Stimulated activated CD4-positive, alpha-beta T cell treated with anti-CD3 and anti-CD28 coated beads, Interleukin-4, amount 100 ng/mL, for 48 hours (primary cell): ENCODE measurements at places on chromosomes 2 and 18.

GRCh38 chr2:223740679-223741078 is 96.7 kb downstream of the AP1S3 start:
- no peak for DNase-seq

GRCh38 chr2:8324164-8324856 is 357.5 kb upstream of the ID2 start:
- no peak for DNase-seq

DNA sequence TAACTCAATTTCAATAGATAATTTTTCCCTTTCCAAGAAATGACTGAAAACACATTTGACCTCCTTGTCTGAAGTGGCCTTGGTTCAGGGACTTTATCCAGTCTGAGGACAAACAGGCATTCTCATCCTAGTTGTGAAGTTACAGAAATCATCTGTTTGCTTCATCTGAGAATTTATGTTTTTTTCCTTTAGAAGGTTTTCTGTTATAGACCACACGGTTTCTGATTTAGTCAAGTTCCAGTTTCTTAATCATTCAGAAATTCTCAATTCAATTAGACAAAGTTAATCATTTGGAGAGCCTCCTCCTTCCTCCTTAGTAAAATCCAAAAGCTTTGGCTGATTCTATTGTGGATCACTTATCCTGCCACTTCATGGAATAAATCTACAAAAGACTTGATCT is 60.9 kb downstream of the ICOS start:
- no peak for DNase-seq

DNA sequence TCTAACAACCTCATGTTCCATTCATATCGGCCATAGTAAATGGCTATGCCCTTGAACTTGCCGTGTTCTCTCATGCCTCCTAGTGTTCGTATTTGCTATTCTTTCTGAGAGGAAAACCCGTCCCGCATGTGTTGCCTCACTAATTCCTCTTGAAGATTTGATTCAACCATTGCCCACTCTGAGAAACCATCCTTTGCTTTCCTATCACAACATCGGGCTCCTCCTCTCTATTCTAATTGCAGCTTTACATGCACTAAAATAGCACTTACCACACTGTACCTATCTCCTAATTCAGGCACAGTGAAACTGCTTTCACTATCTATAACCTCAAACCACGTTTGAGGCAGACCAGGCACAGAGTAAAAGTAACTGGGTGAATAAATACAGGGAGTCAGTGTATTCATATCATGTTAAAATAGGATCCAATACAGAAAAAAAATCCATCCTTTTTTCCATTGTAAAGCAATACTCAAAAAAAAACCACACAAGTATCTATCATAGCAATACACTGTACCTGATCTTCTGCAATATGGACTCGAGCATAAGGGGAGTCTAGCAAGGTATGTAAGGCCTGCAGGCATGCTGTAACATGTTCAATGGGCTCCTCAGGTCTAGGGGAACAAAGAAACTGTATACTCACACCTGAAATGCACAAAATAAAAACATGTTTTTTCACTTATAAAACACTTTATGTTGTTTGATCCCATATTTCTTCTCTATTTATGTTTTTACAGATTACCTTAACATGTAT is 39.0 kb upstream of the STRN start:
- DNase-seq: no peak

DNA sequence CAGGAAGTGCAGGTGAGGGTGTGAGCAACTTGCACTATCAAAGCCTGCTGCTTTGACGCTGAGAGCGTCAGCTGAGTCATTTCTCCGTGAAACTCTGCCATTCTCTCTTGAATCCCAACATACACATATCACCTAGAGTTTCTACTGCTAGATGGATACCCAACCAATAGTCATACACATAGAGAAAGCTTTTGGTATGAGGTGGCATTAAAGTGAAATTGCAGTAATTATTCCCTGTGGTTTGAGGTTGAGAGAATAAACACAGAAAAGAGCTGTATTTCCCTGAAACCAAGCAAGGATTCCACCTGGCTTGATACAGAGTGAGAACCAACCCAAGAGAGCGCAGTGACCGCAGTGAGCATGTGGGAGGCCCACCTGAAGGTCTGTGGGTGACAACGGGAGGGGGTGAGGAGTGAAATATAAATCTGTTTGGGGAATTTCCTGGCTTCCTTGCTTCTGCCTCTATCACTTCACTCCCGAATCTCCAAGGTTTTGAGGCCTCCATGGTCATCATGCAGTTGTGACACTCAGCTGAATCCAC is 28.8 kb upstream of the TMEM18 start:
- DNase-seq: no peak

DNA sequence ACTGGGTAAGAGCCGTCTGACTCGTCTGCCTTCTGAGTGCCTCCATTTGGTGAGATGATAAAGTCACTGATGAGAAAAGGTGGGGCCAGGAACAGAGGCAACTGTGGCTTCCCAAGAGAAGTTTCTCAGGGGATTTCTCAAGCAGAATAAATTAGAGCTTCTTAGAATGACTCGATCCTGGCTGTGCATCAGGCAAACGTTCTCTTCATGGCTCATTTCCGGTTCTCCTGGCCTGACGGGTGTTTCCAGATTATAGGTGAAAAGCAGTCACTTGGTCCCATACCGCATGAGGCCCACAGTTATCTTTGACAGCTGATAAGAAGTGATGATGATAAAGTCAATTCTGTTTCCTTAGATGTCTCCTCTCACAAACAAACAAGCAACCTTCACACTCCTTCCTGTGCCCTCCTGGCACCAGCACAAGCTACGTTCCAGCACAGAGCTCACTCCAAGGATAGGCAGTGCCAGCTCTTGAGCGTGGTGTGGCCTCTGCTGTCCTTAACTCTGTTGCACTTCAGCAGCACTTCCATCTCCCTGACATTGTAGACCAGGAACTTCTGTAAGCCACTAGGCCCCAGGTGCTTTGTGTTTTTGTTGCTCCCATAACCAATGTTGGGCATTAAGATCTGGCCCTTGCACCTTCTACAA is 37.8 kb upstream of the KCNF1 start:
- DNase-seq: no peak

DNA sequence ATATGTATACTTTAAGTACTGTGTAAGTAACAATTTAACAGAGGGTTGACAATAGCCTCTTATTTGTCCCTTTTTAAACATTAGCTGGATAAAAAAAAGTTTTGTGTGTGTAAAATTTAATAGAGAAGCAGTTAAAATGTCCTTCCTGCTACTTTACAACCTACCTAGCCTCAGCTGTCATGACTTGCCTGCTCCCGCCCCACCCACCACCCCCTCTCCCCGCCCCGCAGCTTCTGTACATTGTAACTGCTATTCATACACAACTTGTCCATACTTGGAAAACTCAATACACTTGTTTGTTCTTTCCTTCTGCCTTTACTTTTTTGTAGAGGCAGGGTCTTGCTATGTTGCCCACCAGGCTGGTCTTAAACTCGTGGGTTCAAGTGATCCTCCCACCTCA is 19.5 kb downstream of the RELCH start:
- no peak for DNase-seq

GRCh38 chr2:111168528-111169239 is 48.0 kb downstream of the BCL2L11 start:
- peak; percentile 62 for DNase-seq

DNA sequence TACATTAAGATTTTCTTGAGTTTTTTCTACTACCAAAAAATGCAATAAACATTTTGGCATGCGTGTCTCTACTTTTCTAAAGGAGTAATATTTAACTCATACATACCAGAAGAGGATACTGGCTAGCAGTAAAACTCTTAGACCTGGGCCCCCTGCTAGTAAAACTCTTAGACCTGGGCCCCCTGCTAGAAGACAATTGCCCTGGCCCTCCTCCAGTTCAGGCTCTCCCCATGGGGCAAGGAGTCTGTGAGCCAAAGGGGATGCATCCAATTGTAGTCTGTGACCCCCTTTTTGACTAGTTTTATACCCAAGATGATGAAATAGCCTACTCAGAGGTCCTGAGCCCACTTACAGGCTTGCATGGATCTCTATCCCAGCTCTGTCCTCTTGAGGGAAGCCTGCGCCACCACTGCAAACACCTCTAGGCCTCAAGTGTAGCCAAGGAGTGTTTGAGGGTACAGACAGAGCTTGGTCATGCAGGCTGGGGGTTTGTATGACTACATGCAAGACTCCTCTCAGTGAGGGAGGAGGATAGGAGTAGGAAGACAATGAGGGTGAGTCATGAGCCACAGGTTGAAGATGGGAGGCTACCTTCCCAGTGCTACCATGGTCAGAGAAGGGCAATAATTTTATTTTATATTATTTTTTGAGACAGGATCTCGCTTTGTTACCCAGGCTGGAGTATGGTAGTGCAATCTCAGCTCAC is 45.2 kb upstream of the PGAP1 start:
- DNase-seq: no peak

GRCh38 chr18:21853775-21854552 is 113.4 kb downstream of the MIB1 start:
- DNase-seq: no peak

DNA sequence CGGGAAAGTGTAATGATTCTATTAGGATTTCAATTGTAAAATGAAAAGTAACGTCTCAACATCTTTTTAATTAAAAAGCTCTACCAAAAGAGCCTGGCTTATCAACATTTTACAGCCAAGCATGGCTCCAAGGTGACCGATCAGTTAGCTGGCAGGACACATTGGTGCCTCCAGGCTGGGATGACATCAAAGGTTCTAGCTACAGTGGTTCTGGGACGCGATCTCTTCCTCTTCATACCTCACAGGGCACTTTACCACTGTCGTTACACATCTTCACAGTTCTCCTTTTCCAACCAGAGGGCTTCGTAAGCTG is 693 bp downstream of the ORC2 start:
- no peak for DNase-seq

DNA sequence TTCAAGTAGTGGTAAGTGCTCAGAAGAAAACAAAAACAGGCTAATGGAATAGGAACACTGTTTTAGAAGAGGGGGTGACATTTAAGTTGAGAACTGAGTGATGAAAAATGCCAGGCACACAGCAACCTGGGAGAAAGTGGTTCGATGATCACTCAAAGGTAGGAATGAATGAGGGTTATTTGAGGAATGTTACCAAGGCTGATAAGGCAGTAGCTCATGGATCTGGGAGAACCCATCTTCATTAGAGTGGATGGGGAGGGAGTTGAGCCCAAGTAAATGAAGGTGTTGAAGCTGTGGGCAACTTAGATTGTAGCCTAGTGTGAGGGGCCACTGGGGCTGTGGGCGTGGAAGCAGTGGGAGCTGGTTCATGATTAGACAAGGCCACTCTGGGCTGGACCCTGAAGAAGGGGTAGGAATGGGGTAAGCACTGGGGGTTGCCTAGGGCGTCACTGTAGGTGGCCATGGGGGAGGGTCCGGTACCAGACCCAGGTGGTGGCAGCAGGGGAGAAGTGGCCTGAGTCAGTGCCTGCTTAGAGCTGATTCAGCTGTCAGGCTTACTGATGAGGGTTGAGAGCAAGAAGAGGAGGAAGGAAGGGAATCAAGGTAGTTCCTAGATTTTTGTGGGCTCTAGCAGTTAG is 22.5 kb upstream of the LYPD6B start:
- no peak for DNase-seq

GRCh38 chr2:46574457-46575355 is 95.3 kb downstream of the TMEM247 start:
- DNase-seq: no peak

DNA sequence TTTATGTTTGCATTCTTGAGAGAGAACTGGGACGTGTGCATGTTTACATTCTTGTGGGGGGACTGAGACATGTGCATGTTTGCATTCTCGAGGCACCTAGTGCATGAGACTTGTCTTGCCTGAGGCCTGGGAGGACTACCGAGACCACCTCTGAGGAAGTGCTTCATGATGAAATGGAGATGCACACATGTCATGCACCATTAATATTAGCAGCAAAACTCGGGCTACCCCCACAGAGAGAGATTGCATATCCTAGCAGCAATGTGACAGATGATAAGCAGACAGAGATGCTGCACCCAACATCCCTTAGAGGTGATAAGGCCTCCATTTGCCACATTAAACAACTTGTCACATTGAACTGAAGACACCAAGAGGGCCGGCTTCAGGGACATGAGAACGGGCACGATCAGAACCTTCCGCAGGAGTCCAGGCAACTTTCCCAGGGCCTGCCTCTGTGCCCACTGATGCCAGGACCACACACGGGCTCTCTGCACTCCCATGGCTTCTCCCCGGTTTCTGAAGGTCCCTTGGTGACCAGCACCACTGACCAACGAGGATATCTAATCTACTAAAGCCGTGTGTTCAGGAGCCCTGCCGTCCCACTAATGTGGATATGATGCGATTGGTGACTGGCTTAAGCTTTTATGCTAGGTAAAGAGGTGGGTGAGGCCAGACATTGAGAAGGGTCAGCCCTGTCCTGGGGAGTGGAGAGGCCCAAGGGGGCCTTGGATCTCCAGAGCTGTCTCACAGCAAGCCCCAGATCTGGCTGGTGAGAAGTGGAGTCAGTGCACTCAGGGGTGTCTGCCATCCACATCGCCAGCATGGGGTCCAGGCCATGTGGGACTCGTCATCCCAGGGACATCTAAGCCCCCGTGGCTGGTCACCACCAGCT is 208.3 kb downstream of the NDUFA10 start:
- DNase-seq: no peak

DNA sequence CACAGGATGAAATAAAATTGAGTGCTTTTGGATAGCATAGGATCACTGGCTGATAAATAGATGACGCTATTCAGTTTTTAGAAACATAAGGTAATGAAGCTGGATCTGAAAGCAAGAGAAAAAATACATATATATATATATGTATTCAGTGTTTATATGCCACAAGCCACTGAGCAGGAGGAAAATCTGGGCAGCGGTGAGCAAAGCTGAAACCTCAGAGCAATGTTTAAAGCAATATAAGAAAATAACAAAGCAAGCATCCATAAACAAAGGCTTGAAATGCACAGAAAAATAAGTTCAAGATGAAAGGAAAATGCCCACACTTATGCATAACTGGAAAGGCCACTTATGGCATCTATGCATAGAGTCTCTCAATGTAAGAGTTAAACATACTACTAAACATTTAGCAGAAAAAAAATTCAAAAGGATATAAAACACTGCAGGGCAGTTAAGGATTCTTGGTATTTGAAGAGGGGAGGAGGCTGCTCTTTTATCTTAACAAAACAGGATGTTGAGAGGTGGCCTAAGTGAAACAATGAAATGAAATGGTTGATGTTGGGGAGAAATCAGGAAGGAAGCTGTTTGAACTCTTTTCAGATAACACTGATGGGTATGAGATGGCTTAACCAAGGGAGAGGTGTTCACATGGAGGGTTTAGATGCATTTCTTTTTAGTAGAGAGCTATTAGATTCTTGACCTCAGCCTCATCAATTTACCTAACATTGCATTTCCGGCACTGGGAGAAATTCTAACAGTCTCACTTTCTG is 129.1 kb downstream of the ARHGAP15 start:
- no peak for DNase-seq

DNA sequence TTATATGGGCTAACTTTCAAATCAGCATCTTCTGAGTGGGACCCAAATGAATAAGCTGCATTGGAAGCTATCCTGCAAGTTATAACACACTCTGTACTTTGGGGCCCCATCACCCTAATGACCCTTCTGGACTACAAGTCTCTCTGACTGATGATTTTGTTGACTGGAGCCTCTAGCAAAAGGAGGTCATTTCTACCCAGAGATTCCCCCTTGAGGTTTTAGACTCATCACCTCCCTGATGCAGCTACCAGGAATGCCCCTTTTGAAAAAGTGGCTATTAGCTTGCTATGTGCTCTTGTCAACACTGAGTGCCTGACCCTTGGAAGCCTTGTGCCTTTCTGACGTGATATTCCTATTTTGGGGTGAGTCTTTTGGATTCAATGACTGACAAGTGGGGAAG is 54.5 kb upstream of the NEMP2 start:
- DNase-seq: no peak

- no peak for DNase-seq
Measured at GRCh38 chr18:46712406-46712805, 44.4 kb downstream of the ST8SIA5 start.
